Suppressor macrophage treated with lipopolysaccharide for 1 hour (primary cell): ENCODE measurements at places on chromosomes 1 and 21.

GRCh38 chr1:98849969-98850636 is 154.6 kb downstream of the PLPPR5 start:
- no peak for DNase-seq

GRCh38 chr1:1982379-1983232 is 21.0 kb downstream of the CFAP74 start:
- no peak for DNase-seq

DNA sequence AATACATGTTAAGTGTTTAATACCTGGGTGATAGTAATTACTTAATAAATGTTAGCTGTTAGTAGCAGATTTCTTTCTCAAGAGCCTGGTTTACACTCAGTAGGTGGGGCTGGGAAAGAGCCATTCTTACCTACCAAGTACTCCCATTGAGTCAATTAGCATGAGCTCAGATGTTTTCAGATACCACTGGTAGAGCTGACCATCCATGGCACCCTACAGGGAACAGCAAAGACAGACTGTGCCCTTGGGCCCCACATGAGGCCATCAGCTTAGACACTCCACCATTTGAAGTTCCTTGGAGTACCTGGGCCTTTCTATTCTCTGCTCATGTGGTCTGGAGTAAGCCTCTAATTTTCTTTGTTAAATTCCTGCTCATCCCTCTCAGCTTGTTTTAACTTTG is 179.3 kb downstream of the CACNA1E start:
- no peak for DNase-seq

DNA sequence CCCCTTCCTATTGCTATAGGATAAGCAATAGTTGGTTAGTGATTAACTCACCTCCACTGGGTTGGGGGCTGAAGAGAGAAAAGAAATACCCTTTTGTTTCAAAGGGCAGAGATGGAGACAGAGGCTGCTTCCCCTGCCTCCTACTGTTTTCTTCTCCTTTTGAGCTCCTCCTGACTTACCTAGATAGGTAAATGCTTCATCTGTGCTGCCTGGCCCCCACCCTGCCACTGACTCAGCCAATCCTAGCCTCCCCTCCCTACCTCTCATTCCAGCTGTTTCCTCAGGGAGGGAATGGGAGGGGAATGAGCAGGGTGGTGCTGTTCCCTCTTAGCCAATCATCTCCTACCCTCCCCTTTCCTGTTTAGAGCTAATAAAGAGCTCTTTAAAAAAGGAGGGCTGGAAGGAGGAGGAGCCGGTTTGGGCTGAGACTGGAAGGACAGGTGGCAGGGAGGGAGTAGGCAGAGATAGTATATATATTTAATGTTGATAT is at the start of gene C1orf116:
Gene C1orf116 (minus strand): TSS at position 229 of the 490 bp plus-strand sequence. CDS start 5,158 bp downstream, outside the sequence.
- DNase-seq, result no peak

- no peak for DNase-seq
These were observed 47.9 kb downstream of the NCAM2 start for GRCh38 chr21:21046063-21046462.

DNA sequence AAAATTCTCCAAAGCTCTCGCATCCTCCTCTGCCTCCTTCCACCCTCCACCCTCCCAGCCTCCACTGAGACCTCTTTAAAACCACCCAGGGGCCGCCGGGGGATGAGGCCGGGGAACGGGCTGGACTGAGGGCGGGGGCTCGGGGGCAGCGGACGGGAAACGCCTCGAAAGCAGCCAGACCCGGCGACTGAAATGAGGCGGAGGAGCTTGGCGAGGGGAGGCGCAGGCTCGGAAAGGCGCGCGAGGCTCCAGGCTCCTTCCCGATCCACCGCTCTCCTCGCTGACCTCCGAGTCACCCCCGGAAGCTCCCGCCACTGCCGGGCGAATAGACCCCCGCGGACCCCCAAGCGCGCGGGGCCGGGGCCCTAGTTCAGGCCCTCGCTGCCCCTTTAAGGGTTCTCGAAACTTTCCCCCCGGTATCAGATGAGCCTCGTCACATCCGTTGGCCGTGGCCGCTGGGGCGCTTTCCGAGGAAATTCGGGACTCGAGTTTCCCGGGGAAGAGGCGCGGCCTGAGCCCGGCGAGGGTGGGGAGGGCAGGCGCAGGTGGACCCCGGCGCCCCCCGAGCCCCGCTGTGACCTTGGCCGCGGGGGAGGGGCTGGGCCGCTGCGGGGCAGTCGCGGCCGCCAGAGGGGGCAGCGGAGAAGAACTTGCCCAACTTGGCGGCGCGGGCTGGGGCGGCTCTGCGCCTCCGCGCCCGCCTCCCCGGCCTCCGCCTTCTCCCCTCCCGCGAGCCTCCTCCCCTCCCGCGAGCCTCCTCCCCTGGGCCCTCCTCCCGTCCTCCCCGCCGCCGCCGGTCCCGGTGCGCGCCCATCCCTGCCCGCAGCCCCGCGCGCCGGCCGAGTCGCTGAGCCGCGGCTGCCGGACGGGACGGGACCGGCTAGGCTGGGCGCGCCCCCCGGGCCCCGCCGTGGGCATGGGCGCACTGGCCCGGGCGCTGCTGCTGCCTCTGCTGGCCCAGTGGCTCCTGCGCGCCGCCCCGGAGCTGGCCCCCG is at the start of gene BACE2:
Gene BACE2 (plus strand): TSS at position 813 of the 995 bp plus-strand sequence. CDS start 104 bp downstream, at position 917.
- peak; percentile 57 for DNase-seq

DNA sequence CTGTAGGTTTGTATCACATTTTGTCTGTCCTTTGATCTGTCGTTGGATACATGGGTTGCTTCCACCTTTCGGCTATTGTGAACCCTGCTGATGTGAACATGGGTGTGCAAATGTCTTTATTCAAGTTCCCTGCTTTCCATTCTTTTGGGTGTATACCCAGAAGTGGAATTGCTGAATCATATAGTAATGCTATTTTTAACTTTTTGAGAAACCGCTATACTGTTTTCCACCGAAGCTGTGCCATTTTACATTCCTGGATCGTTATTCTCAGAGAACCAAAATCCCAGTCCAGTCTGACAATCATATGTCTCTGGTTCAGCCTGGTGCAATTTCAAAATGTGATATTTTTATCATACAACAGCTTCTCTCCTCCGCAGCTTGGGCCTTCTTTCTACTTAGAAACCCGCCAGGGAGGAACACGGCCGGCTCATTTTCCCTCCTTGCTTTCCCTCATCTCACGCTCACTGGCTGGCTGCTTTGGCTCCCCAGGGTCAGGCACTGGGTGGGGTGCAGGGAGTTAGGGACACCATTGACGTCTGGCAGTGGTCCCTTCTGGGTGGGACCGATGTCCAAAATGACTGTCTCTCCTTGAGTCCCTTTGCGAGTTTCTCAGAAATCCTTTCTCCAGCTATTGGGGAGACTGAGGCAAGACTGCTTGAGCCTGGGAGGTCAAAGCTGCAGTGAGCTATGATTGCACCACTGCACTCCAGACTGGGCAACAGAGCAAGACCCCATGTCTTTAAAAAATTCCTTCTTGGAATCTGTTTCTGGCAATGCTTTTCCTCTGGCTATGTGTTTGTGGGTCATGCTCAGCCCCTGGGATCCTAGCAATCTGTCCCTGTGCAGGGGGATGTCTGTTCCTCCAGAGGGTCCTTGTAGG is 73.5 kb upstream of the AKT3 start:
- DNase-seq, result no peak

DNA sequence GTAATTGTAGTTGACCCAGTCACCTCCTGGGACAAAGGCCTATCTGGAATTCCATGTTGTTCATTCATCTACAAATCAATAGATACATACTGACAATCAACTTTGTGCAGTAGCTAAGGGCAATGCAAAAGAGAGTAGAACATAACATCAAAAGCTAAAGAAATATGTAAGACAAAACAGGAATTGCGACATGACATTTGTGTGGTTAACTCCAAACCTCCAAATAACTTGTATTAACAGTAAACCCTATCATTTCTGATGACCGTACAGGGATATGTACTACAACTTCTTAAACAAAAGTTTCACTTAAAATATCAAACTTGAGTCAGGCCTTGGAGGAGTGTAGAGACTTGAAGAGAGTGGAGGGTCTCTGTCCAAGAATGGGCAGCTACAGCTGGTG is 317.6 kb downstream of the SPATA17 start:
- no peak for DNase-seq

DNA sequence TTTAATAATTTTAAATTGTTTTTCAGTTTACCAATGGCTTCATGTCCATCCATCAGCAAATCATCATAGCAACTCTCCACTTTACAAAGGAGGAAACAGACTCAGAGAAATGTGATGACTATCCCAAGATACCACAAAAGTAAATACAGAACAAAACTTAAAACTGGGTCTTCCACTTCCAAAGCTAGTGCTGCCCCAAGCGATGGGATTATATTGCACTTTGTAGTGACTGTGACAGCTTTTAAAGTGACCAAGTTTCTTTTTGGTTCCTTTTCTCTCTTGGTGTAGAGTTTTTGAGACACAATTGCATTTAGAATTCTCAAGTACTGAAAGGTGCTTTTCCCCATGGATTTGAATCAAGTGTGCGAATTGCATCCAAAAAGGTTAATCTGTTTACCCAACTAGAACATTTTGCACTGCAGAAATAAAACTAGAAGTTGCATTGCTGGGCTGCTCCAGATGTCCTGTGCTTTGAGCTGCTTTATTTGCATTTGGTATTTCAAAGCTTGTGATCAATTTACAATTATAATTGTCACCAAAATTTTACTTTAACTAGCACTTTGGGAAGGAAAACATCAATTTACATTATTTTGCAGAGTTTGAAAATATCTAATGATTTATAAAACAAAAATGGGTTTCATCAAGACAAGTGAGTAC is 320.2 kb downstream of the PDE4B start:
- DNase-seq, result no peak

DNA sequence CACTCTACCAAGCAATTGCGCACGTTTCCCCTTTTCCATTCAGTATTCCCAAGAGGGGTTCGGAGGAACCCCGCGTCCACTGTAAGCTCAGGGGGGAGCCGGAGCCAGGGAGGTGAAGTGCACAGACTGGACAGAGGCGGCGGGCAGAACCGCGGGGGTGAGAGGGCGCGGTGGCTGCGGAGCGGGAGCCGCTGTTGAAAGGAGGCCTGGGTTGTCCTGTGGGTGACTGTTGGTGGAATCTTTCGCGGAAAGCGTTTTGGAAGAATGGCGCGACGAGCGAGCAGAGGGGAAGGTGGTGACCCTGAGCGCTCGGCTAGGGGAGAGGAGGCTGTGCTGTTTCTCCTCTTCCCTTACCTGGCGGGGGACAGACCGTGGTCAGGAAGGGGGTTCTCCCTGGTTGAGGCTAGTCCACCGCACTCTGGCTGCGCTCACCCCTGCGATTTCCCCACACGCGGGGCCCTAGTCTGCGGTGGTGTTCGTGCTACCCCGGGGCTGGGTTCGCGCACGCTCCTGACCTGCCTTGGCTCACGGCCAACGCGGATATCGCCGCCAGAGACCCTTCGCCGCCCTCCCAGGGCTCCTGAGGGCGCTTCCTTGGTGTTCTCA is 92.8 kb downstream of the PRKAB2 start:
- DNase-seq, result no peak

GRCh38 chr21:35932232-35932911 is 128.0 kb downstream of the SETD4 start:
- DNase-seq, result peak; percentile 98

DNA sequence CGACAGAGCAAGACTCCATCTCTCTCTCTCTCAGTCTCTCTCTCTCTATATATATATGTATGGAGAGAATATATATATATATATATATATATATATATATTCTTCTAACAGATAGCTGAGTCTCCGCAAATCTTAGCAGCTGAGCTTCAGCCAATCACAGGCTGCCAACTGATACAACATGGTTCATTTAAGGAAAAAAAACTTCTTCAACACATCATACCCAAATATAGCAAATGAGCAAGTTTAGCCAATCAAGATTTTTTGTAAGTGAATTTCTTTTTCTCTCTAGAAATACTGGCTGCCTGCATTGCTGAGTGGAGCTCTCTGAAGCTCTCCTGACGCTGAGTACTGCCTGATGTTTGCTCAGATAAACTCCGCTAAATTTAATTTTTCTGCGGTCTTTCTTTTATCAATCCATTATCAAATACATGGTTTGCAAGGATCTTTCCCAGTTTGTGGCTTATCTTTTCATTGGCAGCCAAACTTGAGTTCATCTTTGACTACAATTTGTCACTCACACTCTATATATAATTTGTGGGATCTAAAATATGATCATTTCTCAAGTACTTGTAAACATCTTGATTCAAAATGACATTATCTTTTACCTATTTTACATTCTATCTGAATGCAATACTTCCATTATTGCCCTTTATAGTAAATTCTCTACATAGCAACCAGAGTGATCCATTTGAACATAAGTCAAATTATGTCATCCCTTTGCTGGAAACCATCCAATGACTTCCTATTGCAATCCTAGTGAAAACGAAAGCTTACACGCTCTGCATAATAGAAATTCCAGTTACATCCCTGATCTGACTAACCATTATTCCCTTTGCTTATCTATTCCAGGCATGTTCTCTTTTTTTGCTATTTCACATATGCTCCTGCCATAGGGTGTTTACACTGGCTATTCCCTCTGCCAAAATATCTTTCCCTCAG is 2131.7 kb downstream of the MRPL39 start:
- DNase-seq, result no peak

GRCh38 chr1:161287482-161288054 is 22.2 kb downstream of the MPZ start:
- no peak for DNase-seq

- DNase-seq, result no peak
These were observed 426.1 kb downstream of the PTPRC start for GRCh38 chr1:199064971-199065370.

- DNase-seq, result no peak
These were observed 17.0 kb downstream of the MAP7D1 start for GRCh38 chr1:36172983-36173382.

- no peak for DNase-seq
These were observed 4.1 kb upstream of the FAM110D start for GRCh38 chr1:26154750-26155149.
